ENCODE measurements at places on chromosomes 1 and 21.

DNA sequence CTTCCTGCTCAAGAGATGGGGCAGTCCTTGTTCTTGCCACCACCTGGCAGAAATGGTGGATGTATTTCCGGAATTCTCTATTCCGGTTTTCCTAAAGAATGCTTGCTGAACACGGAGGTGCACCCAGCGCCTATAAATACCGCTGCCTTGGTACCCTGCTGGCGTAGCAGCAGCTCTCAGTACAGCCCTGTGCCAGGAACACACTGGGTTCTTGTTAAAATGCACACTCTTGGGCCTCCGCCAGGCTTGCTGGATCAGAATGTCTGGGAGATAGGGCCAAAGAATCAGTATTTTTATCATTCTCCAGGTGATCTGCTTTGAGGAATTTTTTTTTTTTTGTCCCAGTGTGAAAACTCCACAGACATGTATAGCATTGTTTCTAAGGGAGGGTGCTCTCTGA is 54.2 kb downstream of the IGSF5 start:
- DNase-seq = no peak

DNA sequence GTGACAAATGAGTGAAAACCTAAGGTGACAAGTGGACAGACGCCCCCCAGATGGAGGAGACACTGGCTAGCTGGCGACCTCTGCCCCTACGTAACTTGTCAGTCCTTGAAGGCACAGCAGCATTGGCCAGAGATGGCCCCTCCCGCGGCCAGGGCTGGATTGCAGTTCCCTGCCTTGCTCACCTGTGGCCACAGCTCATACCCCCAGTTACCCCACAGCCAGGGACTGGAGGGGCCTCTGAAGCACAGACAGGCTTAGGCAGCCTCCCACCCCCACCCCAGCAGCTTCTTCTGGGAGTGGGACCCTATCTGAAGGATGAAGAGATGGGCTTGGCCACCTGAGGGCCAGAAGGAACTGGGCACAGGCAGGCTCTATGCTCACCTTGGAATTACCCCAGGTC is 3.7 kb downstream of the HES3 start:
- no peak for DNase-seq

- no peak for DNase-seq
Observed at GRCh38 chr1:153372571-153372970, 2.9 kb downstream of the S100A12 start.

DNA sequence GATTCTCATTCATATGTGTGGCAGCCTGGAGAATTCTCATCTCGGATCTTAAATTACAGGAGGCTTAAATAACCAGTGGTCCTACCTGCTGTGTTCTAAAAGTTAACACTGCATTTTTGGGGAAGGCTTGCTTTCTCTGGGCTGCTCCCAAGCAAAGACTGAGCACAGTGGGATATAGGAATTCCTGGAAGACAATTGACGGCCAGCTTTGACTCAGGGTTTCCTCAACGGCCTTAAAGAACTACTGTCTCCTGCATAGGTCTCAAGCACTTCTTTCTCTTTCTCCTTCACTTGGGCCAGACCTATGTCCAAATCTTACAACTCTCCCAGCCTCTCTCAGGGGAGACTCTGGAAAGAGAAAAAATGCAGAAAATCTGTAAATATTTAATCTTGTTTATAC is 1.0 kb upstream of the KRTAP13-3 start:
- DNase-seq = no peak

GRCh38 chr1:155000726-155001424 is 1.7 kb upstream of the ZBTB7B start:
- peak; percentile 61 for DNase-seq

DNA sequence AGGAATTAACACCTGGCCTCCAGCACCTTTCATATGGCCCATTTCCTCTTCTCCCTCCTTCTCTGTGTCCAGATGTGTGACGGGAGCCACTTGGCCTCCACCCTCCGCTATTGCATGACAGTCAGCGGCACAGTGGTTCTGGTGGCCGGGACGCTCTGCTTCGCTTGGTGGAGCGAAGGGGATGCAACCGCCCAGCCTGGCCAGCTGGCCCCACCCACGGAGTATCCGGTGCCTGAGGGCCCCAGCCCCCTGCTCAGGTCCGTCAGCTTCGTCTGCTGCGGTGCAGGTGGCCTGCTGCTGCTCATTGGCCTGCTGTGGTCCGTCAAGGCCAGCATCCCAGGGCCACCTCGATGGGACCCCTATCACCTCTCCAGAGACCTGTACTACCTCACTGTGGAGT is 5.6 kb downstream of the TMEM61 start:
- no peak for DNase-seq

GRCh38 chr1:223030871-223031400 is 112.1 kb downstream of the TLR5 start:
- DNase-seq = no peak

GRCh38 chr1:169576241-169576934 is 9.9 kb downstream of the F5 start:
- DNase-seq = no peak

- peak; percentile 31 for DNase-seq
Observed at GRCh38 chr1:44405798-44406736, 1.0 kb downstream of the RNF220 start.

- DNase-seq = peak; percentile 42
Observed at GRCh38 chr1:93908394-93909145, 660 bp downstream of the GCLM start.

GRCh38 chr21:26800970-26801431 is 44.2 kb downstream of the ADAMTS1 start:
- DNase-seq = no peak

GRCh38 chr1:36089393-36090121 is 865 bp downstream of the ADPRS start:
- no peak for DNase-seq

- DNase-seq = no peak
Observed at GRCh38 chr1:109210058-109210457, 3.7 kb upstream of the SARS1 start.

GRCh38 chr1:44590475-44590874 is 83.8 kb downstream of the TMEM53 start:
- DNase-seq = no peak

GRCh38 chr1:58966103-58966916 is 182.5 kb upstream of the JUN start:
- no peak for DNase-seq

DNA sequence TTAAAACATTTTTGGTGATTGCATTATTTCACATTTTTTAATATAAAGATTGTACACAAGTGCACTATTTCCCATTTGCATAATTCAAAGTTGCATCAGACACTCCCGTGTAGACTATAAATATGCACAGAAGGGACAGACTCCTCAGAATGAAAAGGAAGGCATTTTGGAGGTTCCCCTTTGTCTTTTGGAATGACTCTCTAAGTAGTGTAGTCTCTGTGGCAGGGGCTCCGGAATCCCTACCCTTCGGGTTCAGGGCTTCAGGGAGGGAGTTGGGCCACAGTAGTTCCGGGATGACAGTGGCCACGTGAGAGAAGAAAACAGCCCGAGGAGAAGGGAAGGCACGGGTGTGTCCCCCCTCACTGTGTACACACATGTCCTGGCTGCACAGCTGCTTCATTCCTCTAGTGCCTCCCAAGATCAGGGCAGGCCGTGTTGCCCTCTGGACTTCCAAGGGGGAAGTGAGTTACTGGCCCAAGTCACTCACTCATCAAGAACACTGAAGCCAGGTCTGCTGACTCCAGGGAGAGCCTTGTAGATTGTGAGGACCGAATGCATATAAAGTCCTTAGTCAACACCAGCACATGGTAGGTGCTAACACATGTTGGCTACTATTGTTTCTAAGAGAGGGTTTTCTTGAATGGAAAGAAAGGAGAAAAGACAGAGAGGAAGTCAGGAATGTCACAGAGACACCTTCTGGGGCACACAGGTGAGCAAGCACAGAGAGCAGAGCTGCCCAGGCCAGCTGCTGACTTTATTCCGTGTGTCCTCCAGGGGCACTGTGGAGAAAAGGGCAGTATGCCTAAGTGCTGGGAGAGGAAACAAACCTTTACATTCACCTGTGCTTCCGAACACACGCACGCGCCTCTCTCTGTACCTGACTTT is 39.8 kb downstream of the LHX4 start:
- DNase-seq = no peak

- no peak for DNase-seq
Observed at GRCh38 chr1:55055084-55055882, 15.9 kb downstream of the PCSK9 start.

All from effector memory CD8-positive, alpha-beta T cell (primary cell).